ENCODE measurements at places on chromosomes 1 and 21. TPM values are rescaled to one million over a fixed set of nuclear protein-coding genes. Genes with fewer than 3 reads are reported as not detected.
A peak's percentile ranks its signal among the peaks of the same experiment; 100 is the strongest.

DNA sequence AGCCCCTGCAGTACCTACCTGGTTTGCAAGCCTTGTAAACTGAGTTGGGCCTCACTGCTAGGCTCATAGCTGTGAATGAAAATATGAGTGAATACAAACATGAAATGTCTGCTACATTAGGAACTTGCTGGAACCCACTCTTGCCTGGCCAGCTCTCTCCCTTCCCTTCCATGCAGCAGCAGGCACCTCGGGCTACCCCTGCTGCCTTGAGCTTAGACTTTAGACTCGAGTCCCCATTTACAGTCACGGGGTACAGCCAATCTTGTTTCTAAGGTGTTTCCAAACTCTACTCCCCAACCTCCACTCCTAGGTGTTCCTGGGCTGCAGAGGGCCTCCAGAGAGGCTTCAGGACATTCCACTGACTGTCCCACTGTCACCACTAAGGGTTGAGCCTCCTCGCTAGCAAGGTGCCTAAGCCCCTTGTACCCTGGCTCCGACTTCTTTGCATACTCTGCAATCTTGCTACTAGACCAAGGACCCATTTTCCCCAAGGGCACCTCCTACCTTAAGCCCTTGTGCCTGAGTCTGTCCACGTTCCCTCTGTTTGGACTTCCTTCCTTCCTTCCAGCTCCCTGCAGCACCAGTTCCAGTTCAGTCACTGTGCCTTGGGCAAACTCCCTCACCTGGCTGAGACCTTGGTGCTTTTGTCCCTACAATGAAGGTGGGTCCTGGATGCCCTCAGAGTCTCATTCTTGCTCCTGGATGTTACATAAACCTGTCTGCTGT lies 36.9 kb downstream of the CDK18 start:
- DNase-seq: no peak

Gene GFI1
- 55.3 TPM for total RNA-seq

Gene ERICH3
- not detected for total RNA-seq

GRCh38 chr1:118145721-118146120 lies 39.3 kb downstream of the SPAG17 start:
- DNase-seq: no peak

GRCh38 chr1:221734187-221734586 lies 7.7 kb downstream of the DUSP10 start:
- DNase-seq: no peak

DNA sequence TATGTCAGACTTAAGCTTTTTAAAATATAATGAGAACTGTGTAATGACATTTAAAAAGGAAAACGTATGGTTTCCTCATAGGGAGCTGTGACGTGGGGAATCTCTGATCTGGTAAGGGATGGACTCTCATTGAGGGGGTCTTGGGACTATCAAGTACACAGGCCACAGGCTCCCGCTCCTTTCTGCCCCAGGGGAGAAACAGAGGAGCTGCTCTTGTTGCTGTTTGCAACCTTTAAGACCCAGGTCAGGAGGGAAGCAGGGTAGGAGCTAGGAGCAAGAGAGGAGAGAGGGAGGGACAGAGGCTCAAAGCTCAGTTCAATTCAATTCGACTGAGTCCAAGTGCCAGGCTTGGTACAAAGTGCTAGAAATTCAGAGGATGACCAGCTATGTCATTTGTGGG lies 185.1 kb upstream of the CSF3R start:
- DNase-seq: no peak

Gene TRPM2
- 3.7 TPM for total RNA-seq

GRCh38 chr1:121414905-121415304 lies 230.1 kb downstream of the SRGAP2C start:
- no peak for DNase-seq

DNA sequence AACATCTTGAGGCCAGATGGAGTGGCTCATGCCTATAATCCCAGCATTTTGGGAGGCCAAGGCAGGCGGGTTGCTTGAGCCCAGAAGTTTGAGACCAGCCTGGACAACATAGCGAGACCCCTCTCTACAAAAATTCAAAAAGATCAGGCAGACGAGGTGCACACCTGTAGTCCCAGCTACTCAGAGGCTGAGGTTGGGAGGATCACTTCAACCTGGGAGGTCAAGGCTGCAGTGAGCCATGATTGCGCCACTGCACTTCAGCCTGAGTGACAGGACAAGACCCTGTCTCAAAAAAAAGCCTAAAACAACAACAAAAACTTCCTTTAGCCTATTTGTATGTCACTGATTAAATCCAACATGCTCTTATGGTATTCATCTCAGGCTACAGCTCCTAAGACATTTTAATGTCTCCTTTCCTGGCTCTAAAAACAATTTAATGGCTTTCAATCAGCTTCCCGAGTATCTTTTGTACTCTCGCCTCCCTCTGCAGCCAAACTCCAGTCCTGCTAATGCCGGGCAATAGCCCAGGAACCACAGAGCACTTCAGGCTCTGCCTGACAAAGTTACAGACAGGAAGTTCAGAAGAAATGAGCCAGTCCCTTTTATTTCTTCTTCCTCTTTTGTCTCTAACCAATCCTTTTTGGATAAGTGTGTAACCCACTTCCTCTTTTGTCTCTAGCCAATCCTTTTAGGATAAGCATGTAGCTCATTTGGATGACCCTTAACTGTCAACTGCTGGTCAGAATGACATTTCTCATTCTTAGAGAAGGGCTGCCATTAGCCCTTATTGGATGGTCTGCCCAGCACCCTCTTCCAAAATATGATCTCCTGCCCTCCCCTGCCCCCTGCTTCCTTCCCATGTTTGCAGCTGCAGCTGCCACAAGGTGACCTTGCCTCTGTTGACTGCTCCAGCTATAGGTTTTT lies 6.6 kb upstream of the DOP1B start:
- DNase-seq: no peak

- DNase-seq: no peak
These were observed 102.3 kb upstream of the ZNF648 start for GRCh38 chr1:182163821-182164223.

GRCh38 chr21:42574234-42575027 lies 60.8 kb downstream of the SLC37A1 start:
- DNase-seq: no peak

Gene RNU1-4
- total RNA-seq: 820 TPM

GRCh38 chr1:221712776-221713431 lies 29.0 kb downstream of the DUSP10 start:
- DNase-seq: peak; percentile 93

- DNase-seq: no peak
These were observed 180.2 kb upstream of the RUNX1 start for GRCh38 chr21:35229290-35229689.

GRCh38 chr21:41317458-41317857 lies 857 bp downstream of the FAM3B start:
- no peak for DNase-seq

- no peak for DNase-seq
These were observed 1.5 kb upstream of the PMVK start for GRCh38 chr1:154937988-154938386.

GRCh38 chr1:193415256-193415655 lies 228.8 kb upstream of the B3GALT2 start:
- DNase-seq: no peak

Gene C1orf56
- 1.9 TPM for total RNA-seq

Gene SH2D2A
- 297 TPM for total RNA-seq

- no peak for DNase-seq
These were observed 69.6 kb upstream of the C1orf105 start for GRCh38 chr1:172350856-172351255.

- no peak for DNase-seq
These were observed 13.2 kb downstream of the ARHGEF11 start for GRCh38 chr1:157032303-157032702.

Gene CRYBG2
- 6.4 TPM for total RNA-seq

Gene TINAGL1
- not detected for total RNA-seq

DNA sequence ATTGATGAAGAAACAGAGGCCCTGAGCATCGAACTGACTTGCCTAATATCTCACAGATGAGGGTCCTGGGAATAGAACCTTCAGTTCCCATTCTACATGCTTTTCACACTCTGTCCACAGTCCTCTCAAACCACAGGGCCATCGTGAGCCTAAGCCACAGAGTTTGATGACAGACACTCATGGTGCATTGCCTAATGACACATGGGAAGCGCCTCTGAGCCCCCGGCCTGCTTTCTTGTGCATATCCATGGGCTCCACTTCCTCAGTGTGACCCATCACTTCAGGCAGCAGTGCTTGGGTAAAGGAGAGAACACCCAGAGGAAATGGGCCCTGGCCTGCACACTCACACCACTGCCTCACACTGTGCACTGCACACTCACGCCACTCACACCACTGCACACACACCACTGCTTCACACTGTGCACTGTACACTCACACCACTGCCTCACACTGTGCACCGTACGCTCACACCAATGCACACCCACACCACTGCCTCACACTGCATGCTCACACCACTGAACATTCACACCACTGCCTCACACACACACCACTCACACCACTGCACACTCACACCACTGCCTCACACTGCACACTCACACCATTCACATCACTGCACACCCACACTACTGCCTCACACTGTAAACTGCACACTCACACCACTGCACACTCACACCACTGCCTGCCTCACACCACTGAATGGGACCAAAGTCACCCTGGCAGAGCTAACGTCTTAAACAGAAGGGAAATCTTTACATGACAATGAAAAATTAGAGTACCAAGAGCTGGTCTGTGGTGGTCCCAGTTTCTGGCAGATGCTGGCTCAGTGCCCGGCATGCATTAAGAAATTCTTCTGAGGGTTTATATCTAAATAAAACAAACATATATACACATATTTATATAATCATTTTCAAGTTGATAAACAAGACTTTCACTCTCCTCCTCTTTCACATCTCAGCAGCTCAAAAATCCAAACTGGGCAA lies 53.0 kb downstream of the KANK4 start:
- no peak for DNase-seq

Gene TFF3
- total RNA-seq: not detected

- no peak for DNase-seq
These were observed 5.8 kb downstream of the RGS1 start for GRCh38 chr1:192581131-192581927.

- no peak for DNase-seq
These were observed 12.5 kb downstream of the POLR3GL start for GRCh38 chr1:145977016-145977415.

GRCh38 chr1:203672346-203672745 lies 45.7 kb downstream of the ATP2B4 start:
- DNase-seq: no peak

Gene LCE2B
- not detected for total RNA-seq

DNA sequence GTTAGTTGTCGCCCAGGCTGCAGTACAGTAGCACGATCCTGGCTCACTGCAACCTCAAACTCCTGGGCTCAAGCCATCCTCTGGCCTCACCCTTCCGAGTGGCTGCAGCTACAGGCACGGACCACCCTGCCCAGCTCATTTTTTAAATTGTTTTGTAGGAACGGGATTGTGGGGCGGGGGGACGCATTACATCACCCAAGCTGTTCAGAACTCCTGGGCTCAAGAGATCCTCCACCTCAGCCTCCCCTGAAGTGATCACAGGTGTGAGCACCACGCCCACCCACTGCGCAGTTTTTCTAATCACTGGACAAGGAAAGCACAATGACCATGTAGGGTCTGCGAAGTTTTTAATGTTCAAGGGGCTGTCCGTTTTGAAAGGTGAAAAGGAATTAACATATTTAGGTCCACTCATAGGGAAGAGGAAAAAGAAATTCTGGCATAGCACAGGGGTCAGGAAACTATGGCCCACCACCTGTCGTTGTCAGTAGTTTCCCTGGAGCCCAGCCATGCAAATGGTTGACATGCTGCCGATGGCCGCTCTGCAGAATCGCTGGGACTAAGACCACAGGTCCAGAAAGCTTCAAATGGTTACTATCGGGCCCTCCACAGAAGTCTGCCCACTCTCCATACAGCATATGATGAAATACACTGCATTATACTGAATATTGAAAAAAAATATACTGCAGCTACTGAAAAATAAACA lies 26.0 kb downstream of the SETD4 start:
- DNase-seq: no peak

DNA sequence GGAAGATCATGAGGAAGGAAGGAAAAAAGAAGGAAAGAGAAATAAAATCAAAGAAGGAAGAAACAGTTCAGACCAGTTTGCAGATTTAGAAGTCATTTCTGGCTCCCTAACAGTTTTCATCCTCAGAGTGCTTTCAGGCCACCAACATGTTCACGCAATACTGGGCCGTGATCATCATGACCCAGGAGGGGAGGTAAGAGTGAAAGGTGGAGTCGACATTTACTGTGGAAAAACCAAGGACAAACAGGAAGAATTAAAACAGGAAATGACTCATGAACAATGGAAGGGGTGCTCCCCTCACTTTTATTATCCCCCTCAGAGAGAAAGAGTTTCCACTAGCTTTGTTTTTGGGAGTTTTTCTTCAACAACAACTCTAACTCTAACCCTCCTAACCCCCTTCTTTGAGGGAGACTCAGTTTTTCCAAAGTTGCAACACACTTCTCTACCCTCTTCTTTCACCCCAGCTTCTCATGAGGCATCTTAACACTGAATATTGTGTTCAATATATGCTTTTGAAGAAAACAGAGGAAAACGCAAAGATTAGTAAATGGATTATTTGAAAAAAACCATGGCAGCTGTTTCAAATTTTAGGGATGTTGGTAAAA lies 60.4 kb downstream of the VANGL2 start:
- peak; percentile 63 for DNase-seq

DNA sequence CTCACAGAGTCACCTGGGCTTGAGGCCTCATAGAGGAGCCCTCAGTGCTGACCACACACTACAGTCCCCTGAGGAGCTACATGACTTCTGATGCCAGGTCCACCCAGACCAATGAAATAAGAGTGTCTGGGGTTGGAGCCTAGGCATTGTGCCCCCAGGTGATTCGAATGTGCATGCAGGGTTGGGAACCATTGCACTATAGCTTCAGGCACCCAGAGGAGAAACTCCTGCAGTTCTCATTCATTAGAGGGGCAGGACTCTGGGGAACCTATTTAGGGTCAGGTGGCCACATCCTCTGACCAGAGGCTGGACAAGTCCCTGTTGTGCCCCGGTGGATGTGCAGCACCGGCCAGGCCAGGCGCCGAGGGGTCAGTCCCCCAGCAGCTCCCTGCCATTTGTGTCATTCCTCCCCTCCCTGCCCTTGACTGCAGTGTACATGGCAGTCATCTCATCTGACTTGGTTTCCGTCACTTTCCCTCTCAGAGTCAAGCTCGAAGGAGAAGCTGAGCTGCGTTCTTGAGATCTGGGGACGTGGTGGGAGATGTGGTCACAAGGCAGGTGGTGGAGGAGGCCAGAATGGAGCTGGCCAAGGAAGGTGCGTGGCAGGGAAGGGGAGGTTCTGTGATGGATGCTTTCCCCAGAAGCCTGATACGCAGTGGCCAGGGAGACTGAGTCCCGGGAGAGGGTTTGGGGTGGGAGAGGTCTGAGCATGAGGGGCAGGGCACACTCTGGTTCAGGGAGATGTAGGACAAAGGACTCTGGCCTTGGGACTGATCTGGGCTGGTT lies 6.4 kb downstream of the CLDN19 start:
- DNase-seq: no peak

Gene TPTE
- not detected for total RNA-seq

- no peak for DNase-seq
These were observed 9.5 kb downstream of the SON start for GRCh38 chr21:33552093-33552998.

- DNase-seq: no peak
These were observed 28.3 kb downstream of the LRRC71 start for GRCh38 chr1:156948708-156949107.
